ENCODE measurements at places on chromosomes 3 and 15.
A peak's percentile ranks its signal among the peaks of the same experiment; 100 is the strongest.

DNA sequence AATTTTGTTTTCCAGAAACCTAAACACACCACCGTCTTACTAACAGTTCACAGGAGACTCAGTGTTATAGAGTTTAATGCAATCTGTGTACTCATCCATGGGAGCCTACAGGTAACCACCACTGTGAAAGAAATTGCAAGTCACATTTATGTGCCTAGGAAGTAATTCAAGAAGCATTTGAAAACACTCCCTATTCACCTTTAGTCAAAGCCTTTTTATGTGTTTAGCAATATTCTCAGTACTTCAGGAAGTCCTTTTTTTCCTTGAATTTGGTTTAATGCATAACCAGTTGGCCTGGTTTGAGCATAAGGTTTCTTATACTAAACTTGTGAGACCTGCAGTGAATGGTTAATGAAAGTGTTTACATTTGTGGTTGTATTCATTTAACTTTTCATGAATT lies 346.1 kb downstream of the CHST2 start:
- no peak for DNase-seq

DNA sequence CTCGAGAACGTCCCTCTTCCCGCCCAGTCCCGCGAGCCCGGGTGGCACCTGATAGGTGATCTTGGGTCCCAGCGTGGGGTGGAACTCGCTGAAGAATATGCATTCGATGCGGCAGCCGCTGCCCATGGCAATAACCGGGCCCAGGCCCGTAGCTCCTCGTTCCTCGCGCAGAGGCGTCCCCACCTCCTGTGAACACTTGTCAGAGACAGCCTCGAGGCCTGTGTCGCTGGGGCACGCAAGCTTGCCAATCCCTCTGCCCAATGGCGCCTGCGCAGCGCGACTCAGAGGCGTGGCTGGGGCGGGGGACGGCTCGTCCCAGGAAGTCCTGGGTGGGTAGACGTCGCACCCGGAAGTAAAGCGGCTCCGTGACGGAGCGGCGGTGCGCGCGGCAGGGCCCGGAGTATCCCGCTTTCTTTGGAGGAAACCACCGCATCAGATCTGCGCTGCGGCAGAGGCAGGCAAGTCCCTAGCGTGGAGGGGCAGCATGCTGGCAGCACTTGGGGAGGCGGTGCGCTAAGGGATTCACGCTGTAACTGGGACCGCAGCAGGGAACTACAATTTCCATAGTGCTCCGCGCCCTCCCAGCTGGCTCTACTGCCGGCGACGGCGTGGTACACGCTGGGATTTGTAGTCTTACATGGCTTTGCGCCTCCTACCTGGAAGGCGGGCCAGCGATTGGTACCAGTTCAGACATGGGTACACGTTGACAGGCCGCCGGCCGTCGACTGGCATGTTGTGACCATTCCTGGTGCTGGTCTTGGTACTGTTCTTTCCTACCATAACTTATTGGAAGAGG lies at the start of the genes CYB561D2 and NPRL2:
CYB561D2 (plus strand) TSS at position 336 of the 796 bp plus-strand sequence. CDS start 572 bp downstream, outside the sequence.
NPRL2 (minus strand) TSS at position 249 of the 796 bp plus-strand sequence; CDS start at position 126, 123 bp downstream.
- DNase-seq: peak; percentile 89

- DNase-seq: no peak
Observed at GRCh38 chr15:81394603-81395002, 20.6 kb upstream of the TMC3 start.

DNA sequence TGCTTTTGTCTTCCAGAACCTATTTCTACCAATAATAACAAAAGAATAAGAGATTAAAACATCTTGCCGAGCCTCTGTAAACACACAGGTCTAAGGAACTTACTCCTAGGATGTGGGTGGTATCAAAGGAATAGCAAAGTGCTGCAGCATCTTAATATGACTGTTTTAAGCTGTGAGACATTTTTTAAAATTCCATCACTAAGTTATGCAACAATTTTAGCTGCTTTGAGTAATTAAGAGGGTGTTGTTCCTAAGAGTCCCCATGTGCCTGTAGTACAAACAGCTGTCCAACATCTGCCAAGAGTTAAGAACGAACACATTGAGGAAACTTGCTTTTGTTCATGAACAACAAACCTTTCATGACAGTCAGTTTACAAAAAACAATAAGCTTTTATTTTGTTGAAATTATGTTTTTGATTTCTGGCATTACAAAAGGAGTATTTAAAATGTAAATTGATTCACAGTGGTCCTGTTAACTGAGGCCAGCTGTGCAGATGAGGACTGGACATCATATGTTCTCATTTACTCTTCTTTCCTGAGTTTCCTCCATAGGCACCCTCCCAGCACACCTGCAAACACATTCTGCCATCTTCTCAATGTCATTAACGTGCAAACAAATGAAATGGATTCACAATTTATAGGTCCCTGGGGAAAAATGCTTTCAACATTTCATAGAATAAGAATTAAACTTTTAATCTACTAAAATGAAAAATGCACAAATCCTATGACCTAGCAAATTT lies 337.3 kb upstream of the ARHGEF26 start:
- DNase-seq: no peak

- no peak for DNase-seq
Observed at GRCh38 chr3:186879781-186880180, 37.3 kb downstream of the ADIPOQ start.

GRCh38 chr15:64651601-64652191 lies 123.7 kb downstream of the RBPMS2 start:
- no peak for DNase-seq

- DNase-seq: no peak
Observed at GRCh38 chr3:83035704-83036010, 1274.2 kb upstream of the GBE1 start.

GRCh38 chr3:106848099-106848498 lies 529.1 kb upstream of the CCDC54 start:
- no peak for DNase-seq

DNA sequence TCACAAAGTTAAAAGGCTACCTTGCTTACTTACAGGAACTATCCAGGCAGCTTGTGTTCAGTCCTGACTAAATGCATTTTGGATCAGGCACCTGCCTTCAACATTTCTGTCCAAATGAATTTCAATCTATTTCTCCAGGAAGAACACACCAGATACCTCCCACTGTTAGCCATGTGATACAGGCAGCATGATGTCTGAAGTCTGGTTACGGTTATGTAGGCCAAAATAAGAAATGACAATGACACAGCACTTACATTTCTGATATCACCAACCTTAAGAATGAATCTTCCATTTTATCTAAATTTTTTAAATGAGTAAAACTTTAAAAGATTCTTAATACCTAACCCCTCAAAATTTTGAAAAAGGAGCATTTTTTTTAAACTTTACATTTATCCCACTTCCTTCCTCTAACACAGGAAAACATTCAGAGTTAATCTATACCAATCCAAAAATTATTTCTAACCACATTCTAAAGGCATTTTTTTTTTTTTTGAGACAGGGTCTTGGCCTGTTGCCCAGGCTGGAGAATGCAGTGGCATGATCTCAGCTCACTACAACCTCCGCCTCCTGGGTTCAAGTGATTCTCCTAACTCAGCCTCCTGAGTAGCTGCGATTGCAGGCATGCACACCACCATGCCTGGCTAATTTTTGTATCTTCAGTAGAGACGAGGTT lies at the start of gene MAP4:
MAP4 (minus strand) TSS at position 116 of the 673 bp plus-strand sequence. CDS start 17,556 bp downstream, outside the sequence.
- no peak for DNase-seq
